ENCODE measurements at places on chromosomes 2 and 18. TPM values are rescaled to one million over a fixed set of nuclear protein-coding genes. Genes with fewer than 3 reads are reported as not detected.

The CFAP65 gene
- total RNA-seq = not detected

DNA sequence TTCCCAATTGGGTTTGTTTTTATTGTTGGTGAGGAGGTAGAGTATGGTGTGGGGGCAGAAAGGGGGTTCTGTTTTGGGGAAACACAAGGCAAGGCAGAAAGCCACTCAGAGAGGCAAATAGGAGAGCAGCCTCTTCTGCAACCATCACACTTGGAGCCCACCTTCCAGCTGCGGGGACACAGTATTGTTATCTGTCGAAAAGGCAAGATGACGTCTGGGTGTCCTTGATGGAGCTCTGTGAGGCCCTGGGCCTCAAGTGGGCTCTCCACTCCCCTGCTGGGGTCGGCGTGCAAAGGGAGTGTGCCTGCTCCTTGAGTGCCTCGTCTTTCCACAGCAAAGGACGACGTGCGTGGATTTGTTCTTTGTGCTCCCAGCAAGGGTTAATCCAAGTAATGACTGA is 227.6 kb downstream of the ANAPC1 start:
- DNase-seq = no peak
- no peak overlapping the region for H3K4me3 ChIP-seq
- no peaks in the 10 kb centered on the region for H3K36me3 ChIP-seq
- no peaks in the 10 kb centered on the region for H3K27me3 ChIP-seq
- no peaks in the 10 kb centered on the region for H3K4me1 ChIP-seq

DNA sequence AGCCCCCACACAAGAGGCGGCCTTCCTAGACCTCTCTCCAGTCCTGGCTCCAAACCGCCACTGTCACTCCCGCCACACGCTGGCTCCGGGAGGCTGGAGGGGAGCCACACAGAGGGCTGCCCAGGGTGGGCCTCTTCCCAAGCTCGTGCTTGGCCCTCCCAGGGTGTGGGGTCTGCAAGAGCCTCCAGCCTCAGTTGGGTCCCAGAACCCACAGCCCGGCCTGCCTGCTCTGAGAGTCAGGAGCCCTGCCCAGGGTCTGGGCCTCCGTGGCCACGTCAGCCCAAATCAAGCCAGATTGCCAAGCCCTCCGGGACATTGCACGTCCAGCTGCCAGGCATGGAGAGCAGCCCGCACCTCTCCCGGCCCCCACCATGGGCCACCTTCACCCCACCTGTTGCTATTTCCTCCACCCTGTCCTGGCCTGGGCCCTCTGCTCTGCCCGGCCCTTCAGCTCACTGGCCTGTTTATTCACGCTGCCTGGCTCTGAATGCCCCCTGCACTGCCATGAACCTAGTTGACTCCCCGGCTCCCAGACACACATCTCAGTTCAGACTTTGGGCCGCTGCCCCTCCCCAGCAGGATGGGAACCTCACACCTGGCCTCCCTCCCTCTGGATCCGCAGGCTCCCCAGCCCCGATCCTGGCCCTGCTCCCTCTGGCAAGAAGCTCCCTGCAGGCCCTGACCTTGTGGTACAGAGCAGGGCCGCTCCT is 61.0 kb downstream of the BIN1 start:
- H3K4me1 ChIP-seq = peaks cover 14% of the 10 kb centered on the region
- DNase-seq = no peak
- no peaks in the 10 kb centered on the region for H3K36me3 ChIP-seq
- H3K4me3 ChIP-seq = no peak overlapping the region
- no peak overlapping the region for H3K27ac ChIP-seq

- H3K4me1 ChIP-seq = peaks cover 25% of the 10 kb centered on the region
- DNase-seq = no peak
- peaks cover 72% of the 10 kb centered on the region for H3K27me3 ChIP-seq
Observed at GRCh38 chr2:199462956-199463692, 5.4 kb upstream of the SATB2 start.

DNA sequence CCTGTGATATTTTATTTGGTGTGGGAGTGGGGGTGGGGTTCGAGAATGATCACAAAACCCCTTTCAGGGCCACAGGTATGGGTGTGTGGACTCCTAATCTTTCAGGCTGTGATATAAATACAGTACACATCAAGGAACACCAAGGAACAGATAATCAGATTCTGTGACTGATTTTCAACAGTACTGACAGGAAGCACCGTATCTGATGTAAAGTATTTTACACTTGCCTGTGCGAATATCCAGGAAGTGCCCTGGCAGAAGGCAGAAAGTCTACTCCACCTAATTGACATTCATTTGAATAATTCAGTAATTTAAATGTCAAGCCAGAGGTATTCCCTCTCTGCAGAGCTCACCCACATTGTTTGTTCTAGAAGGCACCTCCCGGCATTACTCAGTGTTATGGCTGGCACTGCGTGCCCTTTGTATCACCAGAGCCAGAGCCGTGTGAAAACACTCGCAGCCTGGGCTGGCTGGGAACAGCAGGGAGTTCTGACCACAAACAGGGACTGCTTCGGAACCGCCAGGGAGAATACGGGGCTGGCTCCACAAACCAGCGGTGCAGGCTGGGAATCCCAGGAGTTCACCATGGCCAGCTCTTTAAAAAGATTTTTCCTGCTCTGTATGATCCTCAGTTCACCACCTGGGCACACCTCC is 91.8 kb downstream of the ACVR1 start:
- no peak overlapping the region for H3K4me3 ChIP-seq
- peaks cover 13% of the 10 kb centered on the region for H3K36me3 ChIP-seq
- DNase-seq = no peak
- H3K27me3 ChIP-seq = no peaks in the 10 kb centered on the region

The SGO2 gene
- 3.4 TPM for total RNA-seq

DNA sequence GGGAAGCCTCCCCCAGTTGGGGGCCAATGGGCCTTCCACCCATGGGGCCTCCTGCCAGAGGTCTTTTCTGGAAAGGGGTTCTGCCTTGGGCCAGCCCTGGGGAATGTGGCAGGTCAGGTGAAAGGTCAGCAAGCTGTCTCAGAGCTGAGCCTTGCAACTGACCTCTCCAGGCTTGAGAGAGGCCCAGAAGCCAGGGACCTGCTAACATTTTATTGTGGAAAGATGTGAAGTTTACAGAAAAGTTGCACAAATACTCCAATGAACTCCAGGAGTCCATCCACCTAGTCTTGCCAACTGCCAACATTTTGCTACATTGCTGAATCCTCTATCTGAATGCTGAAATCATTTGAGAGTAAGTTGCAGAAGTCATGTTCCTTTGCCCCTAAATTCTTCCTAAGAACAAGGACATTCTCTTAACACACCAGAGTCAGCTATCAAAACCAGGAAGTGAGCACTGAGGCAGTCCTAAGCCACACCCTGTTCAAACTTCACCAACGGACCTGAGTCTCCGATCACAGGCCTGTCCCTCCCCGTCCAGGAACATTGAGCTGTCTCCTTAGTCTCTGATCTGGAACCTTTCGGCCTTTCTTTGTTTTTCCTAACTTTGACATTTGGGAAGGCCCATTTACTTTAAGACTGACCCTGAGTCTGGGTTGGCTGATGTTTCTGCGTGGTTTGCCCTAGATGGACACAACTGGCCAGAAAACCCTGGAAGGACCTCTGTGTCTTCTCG is 4.0 kb downstream of the SNORC start:
- no peaks in the 10 kb centered on the region for H3K36me3 ChIP-seq
- no peak overlapping the region for H3K27ac ChIP-seq
- DNase-seq = peak; percentile 46
- peaks cover 34% of the 10 kb centered on the region for H3K27me3 ChIP-seq
- peaks cover 5% of the 10 kb centered on the region for H3K4me1 ChIP-seq

The TYMS gene
- total RNA-seq = not detected

The CAPN13 gene
- total RNA-seq = not detected

DNA sequence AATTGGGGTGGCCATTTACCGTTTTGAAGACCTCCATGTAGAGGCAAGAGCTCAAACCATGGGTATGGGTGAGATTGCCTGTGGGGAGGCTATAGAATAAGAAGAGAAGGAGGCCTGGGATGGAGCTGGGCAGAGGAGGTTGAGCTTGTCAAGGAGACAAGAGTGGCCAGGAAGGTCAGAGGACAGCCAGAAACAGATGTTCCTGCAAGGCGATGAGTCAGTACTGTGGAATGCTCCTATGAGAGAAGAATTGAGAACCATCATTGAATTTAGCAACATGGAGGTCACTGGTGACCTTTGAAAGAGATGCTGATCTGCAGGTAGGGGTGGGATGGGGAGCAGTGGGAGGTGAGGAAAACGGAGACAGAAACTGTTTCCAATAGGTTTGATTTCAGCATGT is 3.5 kb downstream of the ACSL3 start:
- H3K27ac ChIP-seq = no peak overlapping the region
- H3K36me3 ChIP-seq = no peaks in the 10 kb centered on the region
- no peak for DNase-seq
- H3K27me3 ChIP-seq = no peaks in the 10 kb centered on the region

GRCh38 chr2:84874381-84875212 is 6.3 kb downstream of the TRABD2A start:
- H3K27me3 ChIP-seq = no peaks in the 10 kb centered on the region
- H3K4me3 ChIP-seq = peak overlapping the region; percentile 94
- peaks cover 77% of the 10 kb centered on the region for H3K36me3 ChIP-seq
- no peak for DNase-seq

GRCh38 chr2:203535784-203536585 is 884 bp upstream of the RAPH1 start:
- H3K4me1 ChIP-seq = peaks cover 23% of the 10 kb centered on the region
- DNase-seq = no peak
- H3K27ac ChIP-seq = no peak overlapping the region
- H3K27me3 ChIP-seq = peaks cover 5% of the 10 kb centered on the region
- H3K36me3 ChIP-seq = no peaks in the 10 kb centered on the region

The FN1 gene
- not detected for total RNA-seq

DNA sequence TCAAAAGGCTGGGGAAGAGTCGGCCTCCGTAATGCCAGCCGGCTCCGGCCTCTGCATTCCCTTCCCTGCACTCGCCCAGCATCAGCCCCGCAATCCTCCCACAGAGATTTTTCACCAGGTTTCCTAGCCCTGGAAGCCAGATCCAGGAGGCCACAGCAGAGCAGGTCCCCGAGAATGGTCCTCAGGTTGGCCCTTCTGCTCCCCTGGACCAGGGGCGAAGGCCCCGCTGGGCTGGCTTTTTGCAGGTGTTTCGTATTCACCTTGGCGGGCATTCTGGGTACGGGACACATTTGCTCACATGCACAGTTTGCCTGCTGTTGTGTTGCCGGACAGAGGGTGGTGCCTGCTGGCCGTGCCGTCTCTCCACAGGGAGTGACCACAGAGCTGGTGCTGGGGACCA is 309.5 kb downstream of the NDUFA10 start:
- no peaks in the 10 kb centered on the region for H3K4me1 ChIP-seq
- H3K36me3 ChIP-seq = peaks cover 2% of the 10 kb centered on the region
- H3K4me3 ChIP-seq = no peak overlapping the region
- H3K27ac ChIP-seq = no peak overlapping the region

GRCh38 chr2:217662984-217663602 is 339.7 kb downstream of the TNS1 start:
- no peak overlapping the region for H3K27ac ChIP-seq
- H3K36me3 ChIP-seq = no peaks in the 10 kb centered on the region
- peaks cover 11% of the 10 kb centered on the region for H3K4me1 ChIP-seq
- H3K27me3 ChIP-seq = no peaks in the 10 kb centered on the region
- H3K4me3 ChIP-seq = no peak overlapping the region
- DNase-seq = no peak

The ANKRD53 gene
- total RNA-seq = 1.6 TPM

GRCh38 chr2:40450796-40451430 is 977 bp downstream of the SLC8A1 start:
- peaks cover 18% of the 10 kb centered on the region for H3K27me3 ChIP-seq
- H3K4me1 ChIP-seq = peaks cover 17% of the 10 kb centered on the region
- H3K36me3 ChIP-seq = no peaks in the 10 kb centered on the region
- H3K4me3 ChIP-seq = peak overlapping the region; percentile 89

The PER2 gene
- total RNA-seq = 10.3 TPM

The COX5B gene
- 125 TPM for total RNA-seq

DNA sequence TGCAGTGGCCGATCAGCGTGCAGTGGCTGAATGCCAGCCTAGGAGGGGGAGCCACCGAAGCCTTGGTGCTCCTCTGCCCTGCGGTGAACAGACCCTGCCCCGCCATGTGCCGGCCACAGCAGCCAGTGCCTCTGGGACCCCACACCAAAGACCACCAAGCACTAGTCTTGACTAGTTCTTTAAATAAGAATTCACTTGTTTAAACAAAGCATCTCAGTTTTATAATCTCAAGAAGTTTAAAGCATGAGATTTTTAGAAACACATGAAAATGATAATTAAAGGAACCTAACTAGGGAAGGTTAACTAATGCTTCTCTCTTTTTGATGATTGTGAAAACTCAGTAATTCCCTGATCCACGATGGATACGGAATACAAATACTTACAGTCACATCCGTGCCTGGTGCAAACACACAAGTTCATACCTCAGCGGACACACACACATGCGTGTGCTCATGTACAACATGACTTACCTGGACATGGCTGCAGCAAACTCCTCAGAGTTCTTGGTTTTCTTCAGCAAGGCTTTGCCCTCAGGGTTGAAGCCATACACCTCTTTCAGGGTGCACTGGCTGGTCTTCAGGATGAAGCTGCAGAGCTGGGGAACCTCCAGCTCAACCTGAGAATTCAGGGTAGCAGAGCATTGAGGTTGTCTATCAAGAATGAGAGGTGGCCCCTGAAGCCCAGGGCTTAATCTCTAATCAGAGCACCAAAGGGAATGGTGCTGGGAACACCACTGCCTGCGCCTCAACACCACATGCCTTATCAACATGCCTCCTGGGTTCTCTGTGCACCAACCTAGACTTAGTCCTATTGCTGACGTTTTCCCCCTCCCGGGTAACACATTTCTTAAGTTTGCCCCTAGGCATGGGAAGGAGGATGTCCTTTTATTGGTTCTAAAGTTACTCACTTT is 3.1 kb downstream of the APOB start:
- H3K27ac ChIP-seq = no peak overlapping the region
- DNase-seq = no peak
- peaks cover 26% of the 10 kb centered on the region for H3K27me3 ChIP-seq
- peaks cover 3% of the 10 kb centered on the region for H3K4me1 ChIP-seq
- H3K36me3 ChIP-seq = no peaks in the 10 kb centered on the region

The MSTN gene
- total RNA-seq = 0.13 TPM

- H3K4me1 ChIP-seq = peaks cover 4% of the 10 kb centered on the region
- no peaks in the 10 kb centered on the region for H3K27me3 ChIP-seq
- H3K4me3 ChIP-seq = no peak overlapping the region
- peaks cover 22% of the 10 kb centered on the region for H3K36me3 ChIP-seq
Observed at GRCh38 chr18:10184776-10185175, 269.7 kb upstream of the APCDD1 start.

GRCh38 chr2:191222507-191222906 is 22.7 kb upstream of the MYO1B start:
- H3K27ac ChIP-seq = no peak overlapping the region
- DNase-seq = no peak
- peaks cover 14% of the 10 kb centered on the region for H3K4me1 ChIP-seq
- H3K36me3 ChIP-seq = no peaks in the 10 kb centered on the region
- H3K27me3 ChIP-seq = no peaks in the 10 kb centered on the region

DNA sequence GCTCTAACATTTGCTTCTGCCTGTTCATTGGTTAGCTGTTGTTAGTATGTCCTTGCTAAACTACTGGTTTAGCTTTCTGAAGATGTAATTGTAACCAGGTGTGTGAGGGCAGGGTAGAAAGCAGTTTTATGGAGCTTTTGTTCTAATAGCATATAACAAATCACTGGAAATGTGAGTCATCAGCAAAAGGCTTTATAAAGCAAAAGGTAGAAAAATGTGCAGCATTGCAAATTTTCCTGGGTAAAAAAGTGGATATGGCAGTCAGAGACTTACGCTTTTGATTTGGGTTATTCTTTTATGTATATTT is 85.3 kb downstream of the ZNF407 start:
- H3K27ac ChIP-seq = no peak overlapping the region
- peaks cover 58% of the 10 kb centered on the region for H3K36me3 ChIP-seq
- no peaks in the 10 kb centered on the region for H3K27me3 ChIP-seq
- H3K4me1 ChIP-seq = peaks cover 19% of the 10 kb centered on the region
- no peak for DNase-seq
